ENCODE measurements at places on chromosomes 7 and 10. TPM values are rescaled to one million over a fixed set of nuclear protein-coding genes. Genes with fewer than 3 reads are reported as not detected.

- DNase-seq: no peak
- no peak overlapping the region for H3K4me3 ChIP-seq
- H3K27me3 ChIP-seq: no peaks in the 10 kb centered on the region
Observed at GRCh38 chr10:50381642-50382041, 130.3 kb upstream of the ASAH2 start.

The CALHM3 gene
- total RNA-seq: not detected

DNA sequence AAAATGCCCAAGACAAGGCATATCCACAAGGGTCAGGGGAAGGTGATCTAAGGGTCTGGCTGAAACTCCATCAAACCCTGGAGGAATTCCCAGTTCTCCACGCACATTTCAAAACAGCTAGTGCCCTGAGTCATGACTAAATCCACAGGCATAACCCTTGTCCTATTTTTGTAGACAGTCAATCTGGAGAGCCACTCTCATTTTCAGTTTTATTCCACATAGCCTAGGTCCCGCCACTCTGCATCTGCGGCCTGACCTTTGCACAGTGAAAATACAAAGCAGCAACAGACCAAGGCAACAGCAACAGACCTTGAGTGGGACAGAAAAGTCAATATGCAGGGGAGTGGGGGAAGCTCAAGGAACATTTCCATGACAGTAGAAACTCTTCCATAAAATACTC, 201.4 kb upstream of the NPVF start:
- DNase-seq: no peak
- no peaks in the 10 kb centered on the region for H3K4me1 ChIP-seq
- H3K27ac ChIP-seq: peak overlapping the region; percentile 68
- H3K36me3 ChIP-seq: no peaks in the 10 kb centered on the region

GRCh38 chr7:70762696-70763095, 369.2 kb upstream of the GALNT17 start:
- no peaks in the 10 kb centered on the region for H3K36me3 ChIP-seq
- no peaks in the 10 kb centered on the region for H3K27me3 ChIP-seq
- no peaks in the 10 kb centered on the region for H3K4me1 ChIP-seq
- DNase-seq: no peak
- no peak overlapping the region for H3K4me3 ChIP-seq
